ENCODE measurements at places on chromosomes 5 and 9.

DNA sequence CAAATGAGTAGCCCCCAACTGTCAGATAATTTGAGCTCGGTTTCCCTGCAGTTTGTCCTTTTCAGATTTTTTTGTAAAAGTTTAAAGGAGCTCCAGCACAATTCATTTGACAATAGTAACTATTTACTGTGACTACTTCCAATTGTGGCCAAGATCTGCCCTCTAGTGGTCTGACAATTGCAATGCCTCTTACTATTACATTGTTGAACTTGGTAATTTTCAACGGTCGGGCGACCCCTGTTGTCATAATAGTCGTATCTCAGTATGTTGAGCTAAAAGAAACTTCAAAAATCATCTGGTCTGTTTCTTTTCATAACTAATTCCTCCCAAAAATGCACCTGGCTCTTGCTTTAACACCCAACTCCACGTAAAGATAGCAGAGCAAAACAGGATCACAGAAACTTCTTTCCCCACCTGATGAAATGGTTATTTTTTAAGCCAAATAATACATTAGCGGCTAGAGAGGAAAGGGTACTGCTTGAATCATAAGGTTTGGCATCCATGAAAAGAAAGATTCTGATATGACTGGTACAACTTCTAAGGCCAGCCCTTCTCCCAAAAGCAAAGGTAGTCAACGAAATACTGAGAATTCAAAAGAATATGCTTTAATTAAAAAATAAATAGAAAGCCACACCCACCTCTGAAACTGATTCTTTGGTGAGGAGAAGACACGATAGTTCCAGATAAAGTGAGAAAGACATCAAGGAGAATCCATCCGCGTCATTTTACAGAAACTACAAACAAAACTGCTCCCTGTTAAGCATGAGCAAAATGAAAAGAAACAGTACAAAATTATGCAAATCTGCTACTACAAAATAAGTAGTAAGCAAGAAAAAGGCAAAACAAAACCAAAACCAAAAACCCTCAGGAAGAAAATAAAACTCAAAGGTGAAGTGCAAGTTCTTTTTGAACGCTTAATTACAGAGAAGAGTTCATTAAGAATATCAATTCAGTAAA is 76.9 kb upstream of the HTR4 start:
- DNase-seq = peak; percentile 82

DNA sequence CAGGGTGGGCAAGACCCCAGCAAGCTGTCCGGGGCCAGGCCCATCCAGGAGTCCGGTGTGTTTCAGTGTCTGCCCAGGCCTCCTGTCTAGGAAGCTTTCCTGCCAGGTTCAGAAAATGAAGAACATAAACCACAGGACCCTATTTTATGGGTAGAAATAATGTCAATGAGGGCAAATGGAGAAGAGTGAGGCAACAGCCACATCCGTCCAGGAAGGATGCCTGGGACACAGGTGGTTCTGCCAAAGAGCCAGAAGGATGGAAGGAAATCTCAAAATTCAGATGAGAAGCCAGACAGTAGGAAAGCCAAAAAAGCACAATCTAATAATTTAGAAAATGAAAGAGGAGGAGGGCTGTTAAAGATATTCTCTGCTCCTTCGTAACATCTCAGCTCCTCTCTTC is 262.3 kb downstream of the AUH start:
- DNase-seq = no peak

DNA sequence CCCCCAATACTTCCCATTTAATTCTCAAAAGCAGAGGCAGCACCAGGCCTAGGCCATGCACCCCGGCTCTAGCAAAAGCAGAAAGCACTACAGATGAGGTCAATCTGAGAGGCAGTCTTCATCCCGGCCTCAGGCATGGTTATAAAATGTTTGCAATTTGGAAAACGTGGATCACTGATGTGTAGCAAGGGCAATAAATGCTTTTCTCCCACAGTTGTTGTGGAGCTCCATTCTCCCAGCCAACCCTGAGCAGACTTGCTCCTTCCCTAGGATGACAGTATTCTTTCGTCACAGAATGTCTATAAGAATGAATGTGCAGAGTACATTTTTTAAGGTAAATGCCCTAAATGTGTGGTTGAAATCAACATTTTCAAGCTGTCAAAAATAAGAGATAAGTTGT is 157.3 kb upstream of the DAPK1 start:
- DNase-seq = no peak

- DNase-seq = no peak
These were observed 606.4 kb upstream of the CLINT1 start for GRCh38 chr5:158465086-158465972.

- DNase-seq = no peak
These were observed 32.1 kb downstream of the HSPA4 start for GRCh38 chr5:133083901-133084300.

- no peak for DNase-seq
These were observed 1.6 kb downstream of the PHYKPL start for GRCh38 chr5:178230879-178231538.

DNA sequence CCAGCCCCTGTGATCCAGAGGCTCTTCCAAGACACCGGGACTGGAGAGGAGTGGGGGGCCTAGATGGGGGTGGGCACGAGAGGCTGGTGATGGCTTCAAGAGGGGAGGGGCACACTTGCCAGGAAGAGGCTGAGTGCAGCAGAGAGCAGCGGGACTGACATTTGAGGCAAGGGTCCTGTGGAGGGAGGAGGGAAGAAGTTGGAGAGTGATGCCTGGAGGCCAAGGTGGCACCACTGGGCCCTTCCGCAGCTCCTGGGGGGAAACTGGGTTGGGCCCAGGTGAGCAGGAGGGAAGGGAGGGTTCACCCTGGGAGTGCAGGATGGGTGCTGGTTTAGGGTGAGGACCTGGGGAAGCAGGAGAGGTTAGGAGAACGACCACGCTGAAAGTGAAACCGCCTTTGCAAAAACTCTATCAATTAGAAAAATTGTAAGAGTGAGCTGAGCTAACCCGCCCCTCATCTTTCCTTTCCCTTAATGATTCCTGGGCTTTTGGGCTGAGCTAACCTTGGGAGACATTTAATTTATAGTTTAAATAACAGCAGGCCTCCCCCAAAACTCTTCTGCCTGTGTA is 26.2 kb downstream of the ABO start:
- DNase-seq = no peak

DNA sequence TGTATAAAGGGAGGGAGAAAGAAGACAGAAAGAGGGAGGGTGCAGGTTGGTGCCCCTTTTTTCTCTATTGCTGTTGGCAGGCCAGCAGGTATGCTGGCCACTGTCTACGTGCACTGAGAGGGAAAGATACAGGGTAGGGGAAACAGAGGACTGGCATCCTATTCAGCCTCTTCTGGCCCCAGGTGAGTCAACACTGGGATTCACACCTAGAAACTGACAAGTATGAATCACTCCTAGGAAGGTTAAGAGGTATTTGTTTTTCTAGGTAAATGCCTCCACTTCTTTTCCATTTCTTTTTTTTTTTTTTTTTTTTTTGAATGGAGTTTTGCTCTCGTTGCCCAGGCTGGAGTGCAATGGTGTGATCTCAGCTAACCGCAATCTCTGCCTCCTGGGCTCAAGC is 2.8 kb upstream of the UBAP1 start:
- DNase-seq = no peak

DNA sequence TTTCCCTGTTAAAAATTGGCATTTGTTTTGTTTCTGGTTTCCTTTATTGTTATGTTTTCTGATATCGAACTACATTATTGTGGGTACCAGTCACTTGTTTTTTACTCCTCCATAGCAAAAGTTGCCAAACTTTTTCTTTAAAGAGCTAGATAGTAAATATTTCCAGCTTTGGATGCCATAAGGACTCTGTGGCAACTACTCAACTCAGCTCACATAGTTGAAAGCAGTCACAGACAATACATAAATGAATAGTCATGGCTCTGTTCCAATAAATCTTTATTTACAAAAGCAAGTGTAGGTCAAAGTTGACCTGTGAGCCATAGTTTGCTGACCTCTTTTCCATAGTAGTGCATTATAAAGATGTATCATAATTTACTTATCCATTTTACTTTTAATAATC is 305.0 kb downstream of the RASEF start:
- no peak for DNase-seq

DNA sequence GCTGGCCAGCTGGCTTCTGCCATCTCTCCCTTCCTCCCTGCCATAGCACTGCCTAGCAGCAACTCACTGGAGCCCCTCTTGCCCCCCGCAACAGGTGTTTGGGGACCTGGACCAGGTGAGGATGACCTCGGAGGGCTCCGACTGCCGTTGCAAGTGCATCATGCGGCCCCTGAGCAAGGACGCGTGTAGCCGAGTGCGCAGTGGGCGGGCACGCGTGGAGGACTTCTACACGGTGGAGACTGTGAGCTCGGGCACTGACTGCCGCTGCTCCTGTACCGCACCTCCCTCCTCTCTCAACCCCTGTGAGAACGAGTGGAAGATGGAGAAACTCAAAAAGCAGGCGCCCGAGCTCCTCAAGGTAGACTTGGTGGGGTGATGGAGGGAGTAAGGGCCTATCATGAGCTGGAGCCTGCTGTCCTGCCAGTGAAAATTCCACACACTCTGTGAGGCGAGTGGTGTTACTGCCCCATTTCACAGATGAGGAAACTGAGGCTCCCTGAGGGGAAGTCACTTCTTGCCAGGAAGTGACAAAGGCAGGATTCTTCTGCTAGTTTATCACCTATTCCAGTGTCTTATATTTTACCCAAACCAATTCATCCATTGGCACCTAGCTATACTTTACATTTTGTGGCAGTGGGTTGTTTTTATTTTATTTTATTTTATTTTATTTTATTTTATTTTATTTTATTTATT is 10.1 kb downstream of the OLFML2A start:
- no peak for DNase-seq

- no peak for DNase-seq
These were observed 324.5 kb upstream of the WWC1 start for GRCh38 chr5:167966979-167967378.

- no peak for DNase-seq
These were observed 66.7 kb upstream of the XPA start for GRCh38 chr9:97763874-97764273.

- DNase-seq = no peak
These were observed 5.9 kb downstream of the GLDC start for GRCh38 chr9:6639622-6640021.

DNA sequence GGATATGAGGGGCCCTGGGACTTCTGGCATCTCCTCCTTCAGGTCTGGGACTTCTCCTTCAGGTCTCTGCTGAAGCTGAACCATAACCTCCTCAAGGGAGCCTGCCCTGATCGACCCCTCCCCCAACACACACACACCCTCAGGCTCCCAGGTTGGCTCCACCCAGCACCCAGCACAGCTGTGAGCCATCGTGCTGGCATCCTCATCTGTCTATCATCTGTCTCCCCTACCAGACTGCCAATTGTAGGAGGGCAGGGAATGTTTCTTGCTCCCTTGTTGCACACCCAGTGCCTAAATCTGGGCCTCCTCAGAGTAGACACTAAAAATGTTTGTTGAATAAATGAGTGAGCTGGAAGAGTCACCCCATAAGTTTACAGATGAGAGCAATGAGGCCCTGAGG is 71.4 kb downstream of the LRSAM1 start:
- DNase-seq = no peak

- DNase-seq = no peak
These were observed 320.0 kb upstream of the ARRDC3 start for GRCh38 chr5:91703128-91703527.

DNA sequence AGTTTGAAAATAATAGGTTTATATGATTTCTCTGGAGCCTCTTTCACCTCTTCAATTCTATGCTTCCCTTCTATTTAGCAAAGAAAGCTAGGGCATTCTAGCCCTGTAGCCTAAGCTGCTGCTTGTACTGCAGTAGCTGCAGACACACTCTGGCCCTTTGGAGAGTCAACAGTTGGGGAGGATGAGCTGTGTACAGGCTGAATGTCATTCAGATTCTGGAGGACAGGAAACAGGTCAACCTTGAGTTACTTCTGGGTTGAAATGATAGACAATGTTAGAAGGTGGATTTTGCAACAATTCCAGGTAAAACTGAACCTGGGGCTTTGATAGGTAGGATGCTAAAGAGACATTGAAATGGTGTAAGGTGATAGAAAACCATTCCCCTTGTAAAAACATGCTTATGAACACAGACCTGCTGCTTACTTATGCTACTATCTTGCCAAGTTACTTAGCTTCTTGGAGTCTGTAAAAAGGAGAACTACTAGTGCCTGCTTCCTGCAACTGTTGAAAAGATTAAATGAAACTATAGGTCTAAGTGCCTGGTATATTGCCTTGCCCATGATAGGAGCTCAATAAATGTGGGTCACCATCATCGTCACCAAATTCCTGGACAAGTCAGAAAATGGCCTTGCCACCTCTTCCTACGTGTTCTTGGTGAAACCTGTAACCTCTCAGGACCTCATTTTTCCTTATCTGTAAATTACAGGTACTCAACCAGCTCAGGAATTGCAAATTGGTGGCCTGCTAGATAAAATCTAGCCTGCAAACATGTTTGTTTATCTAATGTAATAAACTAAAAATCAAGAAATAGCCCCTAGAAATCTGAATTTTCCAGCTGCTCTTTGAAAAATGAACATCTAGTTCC is 83.7 kb downstream of the GALNT10 start:
- DNase-seq = no peak

GRCh38 chr5:31247381-31247780 is 53.9 kb downstream of the CDH6 start:
- DNase-seq = no peak

DNA sequence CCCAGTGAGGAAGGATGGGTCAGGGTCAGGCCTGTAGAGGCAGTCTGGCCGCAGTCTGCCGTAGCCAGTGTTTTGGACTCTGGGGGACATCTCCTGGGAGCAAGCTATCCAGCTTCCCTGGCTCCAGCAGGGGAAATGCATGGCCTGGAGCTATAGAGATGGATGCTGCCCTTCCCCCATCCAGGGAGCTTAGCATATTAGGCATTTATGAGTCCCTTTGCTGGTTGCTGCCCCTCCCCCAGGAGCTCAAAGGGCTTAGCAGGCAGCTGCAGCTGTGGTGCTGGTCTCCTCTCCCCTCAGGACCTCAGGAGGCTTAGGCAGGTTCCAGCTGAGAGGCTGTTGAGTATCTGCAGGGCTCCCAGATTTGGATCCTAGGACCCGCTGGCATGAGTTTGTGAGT is 1158.7 kb downstream of the DTWD2 start:
- DNase-seq = no peak

GRCh38 chr5:172760959-172761358 is 10.0 kb downstream of the DUSP1 start:
- DNase-seq = no peak
